ENCODE measurements at places on chromosomes 2 and 18.

DNA sequence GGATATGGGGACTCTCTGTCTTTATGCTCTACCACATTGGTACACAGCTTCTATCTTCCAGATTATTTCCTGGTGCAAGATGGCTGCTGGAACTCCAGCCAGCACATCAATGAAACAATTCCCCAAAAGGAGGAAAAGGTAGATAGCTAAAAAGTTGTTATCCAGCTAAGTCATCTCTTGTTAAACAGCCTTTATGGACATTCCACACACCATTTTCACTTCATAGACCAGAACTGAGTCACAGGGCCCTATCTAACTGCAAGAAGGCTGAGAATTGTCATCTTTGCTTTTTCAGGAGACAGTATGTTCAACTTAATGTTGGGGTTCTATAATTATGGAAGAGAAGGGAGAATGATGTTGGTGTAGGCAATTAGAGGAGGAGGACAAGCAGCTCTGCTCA is 133.3 kb upstream of the NOSTRIN start:
- no peak for DNase-seq

GRCh38 chr2:105856581-105856980 is 111.9 kb downstream of the NCK2 start:
- no peak for DNase-seq

GRCh38 chr2:53793261-53793660 is 6.4 kb downstream of the ERLEC1 start:
- no peak for DNase-seq

- DNase-seq, result no peak
These were observed 35.5 kb upstream of the KIDINS220 start for GRCh38 chr2:8872821-8873432.

DNA sequence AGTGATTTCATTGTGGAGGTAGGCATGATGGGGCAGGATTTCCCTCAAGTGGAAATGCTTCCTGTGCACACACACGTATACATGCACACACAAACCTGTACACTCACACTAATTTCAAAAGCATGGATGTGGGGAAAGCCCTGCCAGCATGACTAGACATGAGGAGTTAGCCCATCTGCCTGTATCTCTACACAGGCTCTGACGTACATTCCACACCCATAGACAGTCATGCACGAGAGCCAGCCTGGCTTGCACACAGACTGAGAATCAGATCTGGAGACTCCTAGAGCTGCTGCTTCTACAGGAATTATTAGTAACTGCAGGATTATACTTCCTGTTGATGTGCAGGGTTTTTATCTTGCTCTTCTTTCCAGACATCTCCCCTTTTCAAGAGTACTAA is 27.3 kb upstream of the NFU1 start:
- no peak for DNase-seq

GRCh38 chr18:23094411-23095190 is 40.7 kb upstream of the CABLES1 start:
- no peak for DNase-seq

- no peak for DNase-seq
These were observed 4.8 kb downstream of the RNPEPL1 start for GRCh38 chr2:240573071-240573515.

GRCh38 chr18:61471942-61472341 is 138.7 kb downstream of the CDH20 start:
- DNase-seq, result no peak

GRCh38 chr2:119134775-119135174 is 23.8 kb downstream of the C1QL2 start:
- no peak for DNase-seq

DNA sequence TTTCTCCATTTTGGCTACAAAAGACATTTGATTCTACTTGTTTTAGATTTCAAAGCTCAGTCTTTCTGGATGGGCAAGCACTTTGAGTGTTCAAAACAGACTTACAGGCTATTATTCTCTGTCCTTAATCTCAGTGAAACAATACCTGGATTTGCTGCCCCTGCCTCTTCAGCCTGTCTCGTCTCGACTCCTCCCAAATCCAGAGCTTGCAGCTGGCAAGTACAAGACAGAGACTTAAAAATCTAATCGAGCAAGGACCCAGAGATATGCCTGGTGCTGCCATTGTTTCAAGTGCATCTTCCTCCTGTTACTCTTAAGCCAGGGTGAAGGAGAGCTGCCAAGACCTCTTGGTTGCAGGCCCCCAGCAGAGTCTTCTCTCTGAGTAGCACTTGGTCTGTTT is 59.2 kb downstream of the LRRC30 start:
- no peak for DNase-seq

- no peak for DNase-seq
These were observed 88.3 kb downstream of the SOWAHC start for GRCh38 chr2:109702250-109702985.

- no peak for DNase-seq
These were observed 133.0 kb upstream of the CELF4 start for GRCh38 chr18:37698508-37699040.

DNA sequence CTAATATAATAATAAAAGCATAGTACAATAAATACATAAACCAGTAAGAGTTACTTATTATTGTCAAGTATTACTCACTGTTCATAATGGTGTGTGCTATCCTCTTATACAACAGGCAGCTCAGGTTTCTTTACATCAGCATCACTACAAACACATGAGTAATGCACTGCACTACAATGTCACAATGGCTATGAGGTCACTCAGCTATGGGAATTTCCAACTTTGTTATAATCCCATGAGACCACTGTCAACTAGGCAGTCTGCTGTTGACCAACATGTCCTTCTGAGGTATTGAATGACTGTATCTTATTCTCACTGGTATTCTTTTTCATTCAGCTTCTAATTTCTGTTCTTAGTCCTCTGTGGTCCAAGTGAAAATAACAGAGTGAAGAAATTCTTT is 250.4 kb upstream of the DSEL start:
- DNase-seq, result no peak

DNA sequence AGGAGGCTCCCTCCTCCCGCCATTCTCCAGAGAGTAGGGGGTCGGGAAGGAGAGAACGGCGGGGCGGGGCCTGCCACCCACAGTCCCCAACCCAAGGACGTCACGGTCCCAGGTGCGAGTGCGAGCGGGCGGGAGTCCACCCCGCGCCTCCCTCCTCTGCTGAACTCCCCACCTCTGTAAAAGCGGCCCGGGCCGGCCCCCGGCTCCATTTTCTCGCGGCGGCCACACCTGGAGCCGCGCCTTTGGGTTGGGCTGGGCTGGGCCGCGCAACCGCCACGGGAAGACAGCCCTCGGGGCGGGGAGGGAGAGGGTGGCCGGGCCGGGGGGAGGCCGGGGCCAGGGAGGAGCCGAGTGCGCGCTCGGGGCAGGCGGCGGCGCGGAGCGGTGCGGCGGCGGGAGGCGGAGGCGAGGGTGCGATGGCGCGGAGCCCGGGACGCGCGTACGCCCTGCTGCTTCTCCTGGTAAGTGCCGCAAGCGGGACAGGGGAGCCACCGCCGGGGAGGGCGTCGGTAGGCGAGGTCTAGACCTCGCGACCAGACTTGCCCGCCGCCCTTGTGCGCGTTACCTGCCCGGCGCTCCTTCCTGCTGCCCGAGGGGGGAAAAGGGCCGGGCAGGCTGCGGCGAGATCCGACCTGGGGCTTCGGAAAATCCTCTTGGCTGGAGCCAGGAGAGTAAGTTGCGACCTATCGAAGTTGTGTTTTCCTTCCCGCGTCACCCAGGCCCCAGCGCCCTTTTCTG is at the start of gene DSG2:
Gene DSG2 (plus strand): TSS at position 342 of the 738 bp plus-strand sequence. CDS start 75 bp downstream, at position 417.
- peak; percentile 69 for DNase-seq

- DNase-seq, result no peak
These were observed 30.8 kb downstream of the TBC1D8 start for GRCh38 chr2:101120124-101120996.

DNA sequence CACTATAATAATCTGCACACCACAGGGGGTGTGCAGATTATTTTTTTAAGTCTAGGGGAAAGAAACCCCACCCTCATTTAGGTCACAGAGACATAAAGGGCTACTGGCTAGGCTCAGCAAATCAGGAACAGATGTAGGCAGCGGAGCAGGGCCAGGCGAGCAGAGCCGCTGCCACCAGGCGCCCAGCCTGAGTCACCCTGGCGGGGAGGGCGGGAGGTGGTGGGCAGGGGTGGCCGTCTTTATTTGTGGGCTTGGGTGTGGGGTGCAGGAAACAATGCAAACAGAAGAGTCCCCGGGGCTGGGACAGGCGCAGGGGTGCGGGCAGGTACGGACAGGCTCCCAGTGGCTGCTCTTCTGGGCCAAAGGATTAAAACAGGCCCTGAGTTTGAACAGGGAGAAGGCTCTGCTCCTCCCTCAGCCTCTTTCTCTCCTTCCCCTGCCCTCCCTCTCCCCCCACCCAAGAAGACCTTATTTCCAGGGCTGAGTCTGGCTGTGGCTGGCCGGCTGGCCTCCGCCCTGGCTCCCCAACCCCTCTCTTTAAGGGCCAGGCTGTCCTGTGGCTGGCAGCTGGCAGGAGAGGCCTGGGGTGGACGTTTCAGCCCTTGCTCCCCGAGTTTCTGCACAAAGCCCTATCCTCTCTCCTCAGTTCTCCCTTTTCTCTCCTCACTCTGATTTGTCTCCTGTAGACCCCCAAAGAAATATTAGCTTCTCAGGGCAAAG is 142.9 kb upstream of the SMAD2 start:
- no peak for DNase-seq

GRCh38 chr18:74110976-74111375 is 36.7 kb downstream of the FBXO15 start:
- no peak for DNase-seq

DNA sequence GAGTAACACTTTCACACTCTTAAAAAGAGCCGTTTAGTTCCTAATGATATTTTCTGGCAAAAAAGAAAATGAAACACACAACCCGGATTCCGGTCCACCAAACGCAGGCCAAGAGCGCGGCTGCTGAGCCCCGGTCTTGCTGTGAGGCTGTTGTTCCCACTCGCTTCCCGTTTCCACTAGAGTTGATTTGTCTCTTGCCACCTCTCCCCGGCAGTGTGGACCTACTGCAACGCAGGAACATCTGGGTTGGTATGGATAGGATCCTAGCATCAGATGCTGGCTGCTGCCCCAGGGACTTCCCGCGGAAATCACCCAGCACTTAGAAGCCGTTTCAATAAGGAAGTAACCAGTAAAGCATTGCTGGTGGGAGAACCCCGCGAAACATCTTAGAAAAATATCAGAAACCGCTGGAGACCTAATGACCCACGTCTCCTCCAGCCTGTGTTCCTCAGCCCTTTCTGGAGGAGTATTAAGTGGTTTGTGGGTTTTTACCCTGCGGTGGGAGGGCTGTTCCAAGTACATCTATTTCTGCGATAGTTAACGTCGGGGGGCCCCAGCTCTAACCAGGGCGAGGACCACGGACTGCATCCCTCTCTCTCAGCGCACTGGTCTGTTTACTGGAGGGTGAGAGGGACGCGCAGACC is 939 bp downstream of the DOCK10 start:
- DNase-seq, result peak; percentile 69

DNA sequence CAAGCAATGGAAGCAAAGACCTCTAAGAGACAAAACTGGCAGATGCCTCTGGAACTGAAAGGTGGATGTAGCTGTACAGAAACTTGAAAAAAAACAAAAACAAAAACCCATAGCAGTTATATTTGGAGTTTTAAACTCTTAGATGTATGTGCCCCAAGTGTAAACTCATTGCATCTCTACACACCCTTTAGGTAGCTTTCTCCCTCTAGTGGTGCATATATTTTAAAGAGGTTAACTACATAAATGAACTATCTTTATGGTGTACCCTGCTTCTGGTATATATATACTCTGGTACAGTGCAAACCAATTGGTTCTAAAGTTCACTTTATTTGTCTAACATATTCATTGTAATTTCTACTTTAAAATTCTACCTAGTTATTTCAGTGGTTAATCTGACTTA is 518.2 kb downstream of the NRXN1 start:
- DNase-seq, result no peak

- DNase-seq, result no peak
These were observed 66.9 kb upstream of the SMAD2 start for GRCh38 chr18:47997338-47997780.

DNA sequence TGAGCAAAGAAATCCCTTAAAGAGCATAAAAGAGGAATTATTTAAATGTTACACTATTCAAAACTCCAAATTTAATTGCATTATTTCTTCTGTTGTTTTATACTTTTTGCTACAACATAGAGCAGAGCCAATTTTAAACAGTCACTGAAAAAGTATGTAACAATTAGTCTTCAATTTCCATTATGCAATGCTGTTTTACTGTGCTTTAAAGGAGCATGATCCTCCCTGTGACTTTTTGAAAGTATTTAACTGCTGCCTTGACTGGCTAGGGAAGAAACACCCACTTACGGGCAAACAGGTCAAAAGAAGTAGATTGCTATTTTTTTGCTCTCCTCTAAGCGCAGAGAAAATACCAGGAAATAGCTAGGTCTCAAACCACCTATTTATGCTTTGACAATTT is 217.4 kb upstream of the GCFC2 start:
- no peak for DNase-seq

DNA sequence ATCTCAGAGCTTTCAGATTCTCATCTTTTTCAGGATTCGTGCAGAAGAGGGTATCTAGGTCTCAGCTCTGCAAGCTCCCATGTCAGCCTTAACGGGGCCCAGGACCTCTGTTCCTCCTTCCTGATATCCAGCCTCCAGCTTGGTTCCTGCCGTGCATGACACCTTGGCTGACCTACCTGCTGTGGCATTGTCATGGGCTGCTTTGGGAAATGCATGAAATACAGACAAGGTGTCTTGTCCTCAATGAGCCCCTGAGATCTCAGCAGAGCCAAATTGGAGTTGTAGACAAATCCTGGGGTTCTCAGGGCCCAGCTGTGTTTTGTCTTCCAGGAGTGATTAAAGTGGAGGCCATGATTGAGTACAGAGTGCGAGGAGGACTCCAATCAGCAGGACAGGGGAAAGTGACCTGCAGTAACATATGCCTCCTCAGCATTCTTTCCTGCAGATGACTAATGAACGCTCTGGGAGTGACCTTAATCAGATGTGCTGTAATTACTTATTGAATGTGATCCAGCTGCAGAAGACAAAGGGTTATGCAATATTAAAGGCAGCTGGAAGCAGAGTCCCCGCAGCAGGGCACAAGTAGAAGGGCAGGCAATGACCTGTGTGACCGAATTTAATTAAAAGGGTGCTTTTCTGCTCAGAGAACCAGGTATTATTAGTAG is 141.1 kb downstream of the CCBE1 start:
- DNase-seq, result no peak

- peak; percentile 49 for DNase-seq
These were observed 45.3 kb downstream of the DGKD start for GRCh38 chr2:233399306-233400225.

DNA sequence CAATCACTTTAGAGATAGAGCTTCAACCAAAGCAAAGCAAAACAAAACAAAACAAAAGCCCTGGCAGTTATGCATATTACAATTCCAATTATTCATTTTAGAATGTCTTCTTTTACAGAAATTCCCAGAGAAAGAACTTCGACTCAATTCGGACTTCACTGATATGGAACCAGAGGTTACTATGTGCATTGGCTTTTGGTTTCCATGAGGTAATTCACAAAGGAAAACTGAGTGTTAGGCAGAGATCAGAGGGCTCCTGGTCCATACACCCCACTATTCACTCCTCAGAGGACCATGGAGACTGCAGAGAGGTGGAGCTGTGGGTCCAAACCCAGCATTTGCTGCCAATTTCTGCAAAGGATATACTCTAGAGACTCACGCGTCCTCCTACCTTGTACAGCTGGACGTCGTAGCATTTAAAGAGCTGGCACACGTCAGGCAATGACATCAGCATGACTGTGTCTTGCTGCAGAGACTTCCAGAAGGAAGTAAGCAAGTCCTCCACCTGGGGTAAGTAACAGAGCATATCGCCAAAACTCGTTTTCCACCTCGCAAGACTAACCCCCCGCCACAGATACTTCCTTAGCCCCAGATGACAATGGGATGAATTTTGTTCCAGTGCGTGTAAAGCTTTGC is 31.3 kb upstream of the CREG2 start:
- DNase-seq, result peak; percentile 72
